Activated CD4-positive, alpha-beta T cell treated with anti-CD3 and anti-CD28 coated beads for 24 hours (primary cell): ENCODE measurements at places on chromosomes 16 and 17.

- no peak for DNase-seq
Observed at GRCh38 chr17:77437017-77437416, 296.2 kb downstream of the SEC14L1 start.

- no peak for DNase-seq
Observed at GRCh38 chr16:79528338-79528737, 72.2 kb downstream of the MAF start.

- DNase-seq, result no peak
Observed at GRCh38 chr17:56815711-56816110, 18.0 kb downstream of the C17orf67 start.

GRCh38 chr17:69961501-69962145, 113.4 kb upstream of the KCNJ16 start:
- no peak for DNase-seq

DNA sequence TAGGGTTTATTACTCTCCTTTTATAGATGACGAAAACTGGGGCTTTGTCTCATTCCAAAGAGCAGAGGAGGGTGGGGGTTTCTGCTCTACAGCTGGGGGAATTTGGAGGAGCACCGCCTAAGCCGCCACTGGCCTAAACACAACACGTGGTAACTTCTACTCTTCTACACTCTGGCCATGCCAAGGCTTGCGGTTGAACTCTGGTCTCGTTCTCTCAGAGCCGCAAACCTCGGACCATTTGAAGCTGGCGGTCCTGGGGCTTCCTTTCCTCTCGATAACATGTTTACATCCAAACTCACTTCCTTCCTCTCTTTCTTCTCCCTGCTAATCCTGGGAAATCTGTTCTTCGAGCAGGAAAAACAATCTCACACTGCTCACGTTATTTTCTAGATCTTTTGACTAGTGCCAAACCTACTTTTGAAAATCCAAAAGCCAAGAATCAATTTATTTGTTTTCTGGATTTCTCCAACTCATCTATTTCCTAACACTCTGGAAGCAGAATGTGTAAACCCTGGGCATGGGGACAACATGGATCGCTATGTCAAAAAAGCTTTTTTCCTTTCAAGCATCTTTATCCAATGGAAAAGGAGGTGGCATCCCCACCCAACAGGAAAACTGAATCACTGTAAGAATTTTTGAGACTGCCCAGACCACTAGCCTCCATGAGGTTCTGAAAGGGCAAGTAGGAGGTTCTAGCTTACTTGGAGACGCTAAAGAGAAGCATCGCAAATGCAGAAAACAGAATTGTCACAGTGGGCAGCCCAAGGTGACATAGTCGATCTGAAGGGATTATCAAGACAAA, 13.6 kb upstream of the EEF2K start:
- peak; percentile 51 for DNase-seq

DNA sequence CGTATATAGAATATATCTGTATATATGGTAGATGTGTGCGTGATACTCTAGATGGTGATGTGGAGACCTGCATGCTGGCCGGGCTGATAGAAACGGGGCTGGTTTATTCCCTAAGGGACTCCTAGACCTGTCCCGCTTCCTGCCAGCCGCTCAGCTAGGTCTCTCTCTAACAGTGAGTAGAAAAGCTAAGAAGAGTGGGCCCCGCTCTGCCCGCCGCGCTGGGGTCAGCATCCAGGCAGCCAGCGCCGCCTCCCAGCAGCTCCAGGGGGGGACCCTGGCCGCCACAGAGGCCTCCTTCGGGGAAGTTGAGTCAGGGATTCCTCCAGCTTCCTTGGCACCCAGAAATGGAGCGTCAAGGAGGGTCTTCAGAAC, 9.4 kb downstream of the CYGB start:
- DNase-seq, result no peak

DNA sequence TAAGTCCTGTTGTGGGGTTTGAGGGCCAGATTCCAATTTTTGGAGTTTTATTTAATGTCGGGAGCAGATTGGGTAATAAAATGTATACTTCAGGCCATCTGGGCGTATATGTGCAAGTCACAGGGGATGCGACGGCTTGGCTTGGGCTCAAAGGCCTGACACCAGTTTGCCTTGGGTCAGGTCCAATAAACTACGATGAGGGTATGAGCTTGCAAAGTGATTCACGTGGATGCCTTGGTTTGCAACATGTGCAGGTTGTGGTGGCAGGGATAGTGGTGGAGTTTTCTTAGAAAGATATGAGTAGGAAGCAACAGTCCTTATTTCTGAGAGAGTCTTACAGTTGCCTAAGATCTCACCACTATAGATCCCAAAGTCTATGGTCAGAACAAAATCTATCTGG, 157.0 kb upstream of the CDH11 start:
- DNase-seq, result no peak

GRCh38 chr16:54070789-54071343, 215.7 kb downstream of the IRX3 start:
- DNase-seq, result no peak
